ENCODE measurements at places on chromosomes 12 and 14.

DNA sequence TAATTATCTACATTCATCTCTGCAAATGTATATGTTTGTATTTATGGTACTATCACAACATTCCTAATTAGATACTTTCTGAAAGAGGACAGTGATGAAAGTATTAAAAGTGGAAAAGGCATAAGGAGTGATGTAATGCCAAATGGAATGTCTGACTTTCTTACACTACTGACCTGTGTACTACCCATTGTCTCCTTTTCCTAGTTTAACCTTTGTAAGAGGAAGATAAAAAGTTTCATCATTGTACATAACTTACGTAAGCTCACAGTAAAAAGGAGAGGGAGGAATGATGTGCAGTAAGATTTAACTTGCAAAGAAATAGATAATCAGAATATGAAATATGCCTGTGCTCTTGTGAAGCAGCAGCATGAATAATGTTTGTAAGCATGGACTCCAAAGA is 55.9 kb downstream of the SOX5 start:
- DNase-seq, result no peak

GRCh38 chr14:85418721-85419120 is 111.2 kb upstream of the FLRT2 start:
- no peak for DNase-seq

- DNase-seq, result no peak
These were observed 59.8 kb downstream of the FOS start for GRCh38 chr14:75338398-75338797.

DNA sequence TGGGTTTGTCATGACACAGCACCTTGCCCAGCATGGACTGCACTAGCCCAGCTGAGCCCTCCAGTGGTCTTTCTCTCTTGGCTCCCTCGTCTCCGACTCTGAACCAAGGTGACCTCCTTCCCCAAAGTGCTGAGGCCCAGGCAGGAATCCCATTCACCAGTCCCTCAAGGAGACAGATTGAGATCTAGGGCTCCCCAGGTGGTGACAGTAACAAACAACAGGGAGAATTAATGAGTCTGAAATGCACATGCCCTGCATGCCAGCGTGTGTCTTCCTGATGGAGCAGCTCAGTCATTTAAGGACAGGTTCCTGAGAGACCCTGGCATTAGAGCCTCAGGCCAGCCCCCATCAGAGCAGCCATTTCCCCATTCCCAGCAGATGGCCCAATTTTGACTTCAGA is 51.4 kb upstream of the OAS1 start:
- no peak for DNase-seq

- no peak for DNase-seq
These were observed 618.6 kb downstream of the AACS start for GRCh38 chr12:125683748-125684381.

DNA sequence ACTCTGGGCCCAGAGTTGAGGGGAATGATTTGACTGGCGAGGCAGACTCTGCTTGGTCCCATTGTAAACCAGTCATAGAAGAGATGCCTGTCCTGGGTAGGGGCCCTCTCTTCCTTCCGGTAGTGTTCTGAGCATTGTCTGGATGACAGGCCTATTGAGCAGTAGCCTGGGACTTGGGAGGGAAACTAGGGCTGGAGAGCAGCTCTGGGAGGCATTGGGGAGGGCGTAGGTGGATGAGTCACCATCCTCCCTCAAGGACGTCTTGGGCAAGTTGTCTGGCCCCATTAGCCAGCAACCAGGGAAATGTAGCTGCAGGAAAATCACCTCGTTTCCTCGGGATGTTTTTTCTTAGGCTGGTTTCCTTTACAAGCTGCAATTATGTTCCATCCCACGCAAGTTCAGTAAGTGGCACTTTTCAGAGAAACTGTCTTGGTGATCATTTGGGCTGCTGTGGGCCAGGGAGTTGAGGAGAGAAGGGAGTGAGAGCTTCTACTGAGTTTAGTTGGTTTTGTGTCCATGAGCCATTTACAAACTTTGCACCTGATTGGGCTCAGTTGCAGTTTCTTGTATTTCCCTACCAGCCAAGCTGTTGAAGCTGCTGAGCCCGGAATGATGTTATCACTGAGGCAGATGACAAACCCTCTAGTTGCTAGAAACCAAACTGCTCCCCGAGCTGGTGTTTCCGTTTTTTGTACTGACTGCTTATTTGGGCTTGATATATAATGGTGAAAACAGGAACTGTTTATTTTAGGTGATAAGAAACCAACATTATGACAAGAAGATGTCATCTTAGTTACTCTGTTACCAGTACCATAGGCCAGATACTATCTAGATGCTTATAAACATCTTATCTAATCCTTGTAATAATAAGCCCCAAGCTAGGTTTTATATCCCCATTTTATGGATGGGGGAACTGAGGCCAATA is 147.6 kb downstream of the CHST11 start:
- peak; percentile 63 for DNase-seq

Measured in activated naive CD4-positive, alpha-beta T cell treated with Interleukin-2 at 50 U/mL for 16 hours (primary cell).